ENCODE measurements at places on chromosomes 6 and 20. TPM values are rescaled to one million over a fixed set of nuclear protein-coding genes. Genes with fewer than 3 reads are reported as not detected.

Gene NR2E1
- not detected for total RNA-seq

Gene HLA-DRB1
- 87.1 TPM for total RNA-seq

Gene FYN
- 157 TPM for total RNA-seq

Gene ZHX3
- 23.3 TPM for total RNA-seq

Gene DHX16
- 28.7 TPM for total RNA-seq

Gene COL19A1
- 0.80 TPM for total RNA-seq

Gene ZNF831
- 1.0 TPM for total RNA-seq

Gene TREML1
- total RNA-seq, result 1.2 TPM

Gene RPP40
- 7.7 TPM for total RNA-seq

Gene GSTA1
- total RNA-seq, result 34.5 TPM

Gene DDX43
- 0.14 TPM for total RNA-seq

Gene ZDHHC14
- total RNA-seq, result 18.3 TPM

Gene ABHD16B
- not detected for total RNA-seq

Gene THEMIS
- total RNA-seq, result 0.86 TPM

Gene POM121L2
- total RNA-seq, result not detected

Gene JAG1
- 61.4 TPM for total RNA-seq

Gene LMBRD1
- 102 TPM for total RNA-seq

Gene FLRT3
- 56.9 TPM for total RNA-seq

Gene MCCD1
- not detected for total RNA-seq

All from lung (tissue), 17 donors.